ENCODE measurements at places on chromosomes 7 and 10. TPM values are rescaled to one million over a fixed set of nuclear protein-coding genes. Genes with fewer than 3 reads are reported as not detected.
A peak's percentile ranks its signal among the peaks of the same experiment; 100 is the strongest.

- DNase-seq: no peak
Measured at GRCh38 chr10:116470071-116470470, 42.4 kb downstream of the PNLIPRP3 start.

- peak; percentile 77 for DNase-seq
Measured at GRCh38 chr7:27196287-27196767, 3.6 kb downstream of the HOXA13 start.

GRCh38 chr10:63698787-63699150 lies 177.6 kb downstream of the REEP3 start:
- DNase-seq: no peak

DNA sequence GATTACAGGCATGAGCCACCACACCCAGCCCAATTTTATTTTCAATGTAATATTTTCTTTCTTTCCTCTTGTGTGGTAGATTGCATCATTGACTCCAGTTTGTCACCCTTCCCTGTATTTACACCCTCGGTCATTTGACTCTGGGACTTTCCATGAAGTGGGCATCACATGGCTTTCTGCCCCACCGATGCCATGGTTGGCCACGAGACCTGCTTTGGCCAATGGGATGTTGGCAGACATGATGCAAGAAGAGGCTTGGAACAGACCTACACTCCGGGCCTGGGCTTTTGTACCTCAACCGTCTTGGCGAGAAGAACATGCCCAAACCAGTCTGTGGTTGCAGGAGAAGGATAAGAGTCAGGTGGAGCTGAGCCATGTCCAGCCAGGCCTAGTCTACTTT lies 38.8 kb upstream of the CACUL1 start:
- no peak for DNase-seq

GRCh38 chr7:42624471-42624870 lies 287.4 kb downstream of the C7orf25 start:
- no peak for DNase-seq

The HOXA6 gene
- total RNA-seq: not detected

DNA sequence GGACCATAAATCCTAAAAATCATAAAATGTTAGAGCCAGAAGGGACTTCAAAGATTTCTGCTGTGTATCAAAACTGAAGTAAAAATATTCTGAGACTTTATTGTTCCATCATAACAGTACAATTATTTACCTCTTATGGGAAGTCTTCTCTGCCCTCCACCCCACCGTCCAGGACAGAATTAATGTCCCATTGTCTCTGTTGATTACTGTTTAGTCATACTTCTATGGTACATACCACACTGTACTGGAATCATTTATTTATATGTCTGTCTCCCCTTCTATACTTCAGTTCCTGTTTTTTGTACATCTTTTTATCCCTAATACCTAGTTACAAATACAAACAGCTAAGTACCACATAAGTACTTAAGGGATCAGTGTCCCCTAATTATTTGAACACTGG lies 91.4 kb upstream of the CAPZA2 start:
- DNase-seq: no peak

GRCh38 chr7:43461349-43462024 lies 121.4 kb upstream of the STK17A start:
- DNase-seq: no peak

The PLEKHS1 gene
- total RNA-seq: not detected

DNA sequence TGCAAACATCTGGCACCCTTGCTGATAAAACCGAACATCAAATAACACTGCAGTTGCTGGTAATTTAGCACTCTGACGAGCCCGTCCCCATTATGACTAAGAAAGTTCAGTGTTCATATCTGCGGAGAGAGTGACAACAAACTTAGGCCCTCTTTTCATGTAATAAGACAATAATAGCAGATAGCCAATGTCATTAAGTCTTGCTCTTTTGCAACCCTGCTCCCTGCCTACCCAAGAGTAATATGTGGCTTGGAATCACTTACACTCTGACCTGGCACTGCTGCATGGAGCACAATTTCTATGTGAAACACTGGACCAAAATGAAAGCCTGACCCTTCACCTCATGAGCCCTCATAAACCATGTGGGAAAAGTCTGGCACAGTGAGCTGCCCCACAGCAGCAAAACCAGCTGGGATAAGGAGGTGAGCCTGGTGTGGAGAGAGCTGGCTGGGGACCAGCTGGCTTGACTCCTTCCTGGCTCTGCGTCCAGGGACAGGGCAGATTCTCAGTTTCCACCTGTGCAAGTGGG lies 86.5 kb downstream of the HIPK2 start:
- DNase-seq: no peak

The FKBP6 gene
- total RNA-seq: not detected

The ACTL6B gene
- 163 TPM for total RNA-seq

DNA sequence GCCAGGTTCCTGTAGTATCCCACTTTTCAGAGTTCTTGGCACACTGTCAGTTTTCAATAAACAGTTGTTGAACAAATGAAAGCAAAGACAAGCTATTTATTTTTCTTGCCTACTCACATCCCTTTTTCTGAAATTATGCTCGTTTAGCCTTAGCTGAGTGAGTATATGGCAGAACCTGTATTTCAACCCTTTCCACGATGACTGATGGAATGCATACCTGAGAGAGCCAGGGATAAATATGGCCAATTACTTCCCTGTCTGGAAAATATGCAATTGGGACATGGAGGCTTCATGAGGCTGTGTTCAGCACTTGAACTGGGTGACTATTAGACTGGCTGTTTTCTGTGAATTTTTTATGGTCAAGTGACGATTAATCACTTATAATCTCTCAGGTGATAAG lies 144.5 kb upstream of the POT1 start:
- no peak for DNase-seq

DNA sequence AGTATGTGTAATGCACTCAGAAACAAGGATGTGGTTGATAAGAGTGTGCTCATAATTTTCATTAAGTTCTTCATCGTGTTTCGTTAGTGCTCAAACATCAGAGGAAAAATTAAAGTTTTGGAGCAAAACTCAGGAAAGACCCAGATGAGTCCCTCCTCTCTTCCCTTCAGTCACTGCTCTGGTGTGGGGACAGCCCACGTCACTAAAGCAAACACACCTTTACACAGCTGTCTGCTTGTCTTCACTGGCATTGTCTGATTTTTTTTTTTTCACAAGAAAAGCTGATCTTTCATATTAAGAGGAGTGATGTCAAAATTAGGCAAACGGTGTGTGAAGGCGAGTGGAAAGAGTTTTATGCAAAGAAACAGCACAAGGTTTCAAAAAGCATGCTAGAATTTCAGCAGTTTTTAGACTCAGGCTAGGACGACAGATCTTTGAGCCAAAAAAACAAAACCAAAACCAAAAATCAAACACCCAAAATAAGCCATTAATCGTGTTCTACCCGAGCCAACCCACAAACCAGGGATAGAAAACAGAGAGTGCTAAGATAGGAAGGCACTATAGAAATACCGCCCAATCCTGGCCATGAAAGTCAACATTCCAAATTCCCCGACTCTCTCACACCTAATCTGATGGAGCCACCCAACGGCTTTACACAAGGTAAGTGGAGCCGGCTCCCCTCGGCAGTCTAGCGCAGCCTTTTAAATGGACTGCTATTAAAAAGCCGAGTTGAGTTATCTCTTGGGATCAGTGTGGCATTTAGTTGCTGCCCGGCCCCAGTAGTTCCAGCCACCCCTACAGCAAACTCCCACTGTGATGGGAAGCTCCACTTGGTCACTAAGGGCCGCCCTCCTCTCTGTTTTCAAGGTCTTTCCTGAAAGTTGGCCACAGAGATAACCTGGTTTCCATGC lies 27.9 kb upstream of the GATA3 start:
- no peak for DNase-seq

DNA sequence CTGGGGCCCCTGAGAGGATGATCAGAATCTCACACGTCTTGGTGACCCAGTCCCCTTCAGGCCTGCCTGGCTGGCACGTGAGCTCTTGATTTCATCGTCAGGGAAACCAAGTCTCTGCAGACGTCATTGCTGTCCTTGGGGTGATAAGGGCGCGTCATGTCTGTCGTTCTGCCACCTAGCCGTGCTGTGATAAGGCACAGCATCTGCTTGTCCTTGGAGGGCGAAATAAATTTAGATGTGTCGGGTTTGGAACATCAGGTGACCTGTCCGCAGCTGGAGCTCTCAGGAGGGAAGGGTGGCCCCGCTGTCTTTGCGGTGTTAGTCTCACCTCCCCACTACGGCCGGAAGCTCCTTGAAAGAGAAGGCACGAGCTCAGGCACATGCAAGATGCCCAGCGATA lies 129.2 kb downstream of the GRK5 start:
- DNase-seq: no peak

The SCD gene
- total RNA-seq: 135 TPM

GRCh38 chr7:67008260-67008659 lies 11.6 kb downstream of the TYW1 start:
- no peak for DNase-seq

GRCh38 chr10:96288151-96288621 lies 16.0 kb upstream of the DNTT start:
- no peak for DNase-seq

DNA sequence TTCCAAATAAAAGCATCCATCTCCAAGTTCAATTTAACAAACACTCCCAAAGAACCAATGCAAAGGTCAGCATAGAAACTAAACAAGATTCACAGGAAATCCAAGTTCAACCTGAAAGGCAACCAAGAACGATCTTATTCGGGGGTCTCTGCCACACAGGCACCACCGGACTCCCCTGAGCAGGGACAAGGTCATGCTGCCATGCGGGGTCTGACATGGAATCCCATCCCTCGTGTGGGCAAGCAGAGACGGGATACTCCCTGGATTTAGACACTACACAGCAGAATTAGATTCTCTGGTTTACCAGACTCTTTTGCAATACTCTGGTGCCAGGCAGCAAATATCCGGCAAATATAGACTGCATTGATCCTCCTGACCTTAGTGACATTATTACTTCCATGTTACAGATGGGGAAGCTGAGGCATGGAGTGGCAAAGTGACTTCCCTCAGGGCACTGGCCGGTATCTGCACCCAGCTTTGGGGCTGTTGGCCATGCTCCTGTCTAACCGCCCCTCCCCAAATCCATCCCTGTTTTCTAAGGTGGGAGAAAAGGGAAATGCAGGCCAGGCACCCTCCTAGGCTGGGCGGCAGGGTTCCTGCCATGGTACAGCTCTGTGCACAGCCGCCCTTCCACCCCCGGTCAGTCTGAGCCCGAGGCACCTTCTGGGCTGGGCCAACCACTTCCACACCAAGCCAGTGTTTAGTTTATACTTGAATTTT lies 111.8 kb downstream of the VIPR2 start:
- no peak for DNase-seq

DNA sequence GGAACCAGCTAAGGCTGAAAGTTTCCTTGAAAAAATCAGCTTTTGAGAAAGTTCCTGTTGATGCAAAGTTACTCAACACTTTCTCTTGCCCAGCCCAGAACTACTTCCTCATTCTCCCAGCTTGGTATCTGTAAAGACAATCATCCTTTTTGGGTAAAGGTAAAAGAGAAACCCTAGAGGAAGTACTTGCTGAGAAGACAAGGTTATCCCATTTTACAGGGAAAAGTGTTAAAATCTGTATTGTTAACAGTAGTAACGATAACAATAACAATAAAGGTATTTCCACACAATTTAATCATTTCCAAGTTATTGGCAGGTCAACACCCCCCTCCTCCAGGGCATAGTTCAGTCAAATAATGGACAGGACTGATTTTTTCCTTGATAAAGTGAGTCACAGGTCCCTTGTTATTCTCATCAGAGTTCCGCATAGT lies 2.4 kb downstream of the ALOX5 start:
- no peak for DNase-seq

- DNase-seq: no peak
Measured at GRCh38 chr10:62402508-62402907, 28.3 kb downstream of the ZNF365 start.

DNA sequence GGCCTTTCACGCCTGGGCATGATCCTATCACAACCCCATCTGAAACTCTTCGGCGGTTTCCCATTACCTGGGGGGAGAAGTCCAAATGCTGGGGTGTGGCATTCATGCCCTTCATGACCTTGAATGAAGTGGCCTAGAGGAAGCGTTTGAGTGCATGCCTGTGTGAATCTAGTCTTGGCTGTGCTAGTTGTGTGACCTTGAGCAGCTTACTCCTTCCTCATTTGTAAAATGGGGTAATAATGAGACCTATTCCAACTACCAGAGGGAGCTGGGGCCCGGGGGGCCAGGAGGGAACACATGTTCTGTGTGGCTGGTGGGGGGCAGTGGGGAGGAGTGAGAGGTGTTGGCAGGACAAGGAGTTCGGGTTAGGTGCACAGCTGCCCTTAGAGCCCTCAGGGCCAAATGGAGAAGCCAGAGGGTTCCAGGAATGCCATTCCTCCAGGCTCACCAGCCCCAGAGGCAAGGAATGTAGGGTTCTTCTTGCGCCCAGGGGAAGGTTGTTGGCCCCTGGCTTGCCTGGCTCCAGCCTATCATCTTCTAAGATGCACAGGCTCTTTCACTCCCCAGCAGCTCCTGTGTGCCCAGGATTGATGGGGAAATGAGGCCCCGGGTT lies 21.3 kb upstream of the TBRG4 start:
- no peak for DNase-seq

GRCh38 chr10:63576501-63576900 lies 55.3 kb downstream of the REEP3 start:
- DNase-seq: no peak

DNA sequence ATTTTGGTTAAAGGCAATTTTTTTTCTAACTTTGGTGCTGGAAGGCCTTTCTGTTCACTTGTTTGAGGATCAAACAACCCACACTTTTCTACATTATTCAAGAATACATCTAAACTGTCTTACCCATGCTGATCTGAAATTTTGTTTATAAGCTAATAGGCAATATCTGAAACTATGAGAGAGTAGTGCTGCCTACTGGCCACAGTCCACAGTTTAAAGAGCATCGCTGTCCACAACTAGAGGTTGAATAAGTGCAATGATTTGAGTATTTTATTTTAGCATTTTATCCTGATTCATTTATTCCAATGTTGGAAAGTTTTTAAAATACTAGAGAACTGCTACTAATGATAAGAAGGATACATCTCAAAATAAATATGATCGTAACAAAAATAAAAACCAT lies 306.9 kb downstream of the ELMO1 start:
- DNase-seq: no peak

DNA sequence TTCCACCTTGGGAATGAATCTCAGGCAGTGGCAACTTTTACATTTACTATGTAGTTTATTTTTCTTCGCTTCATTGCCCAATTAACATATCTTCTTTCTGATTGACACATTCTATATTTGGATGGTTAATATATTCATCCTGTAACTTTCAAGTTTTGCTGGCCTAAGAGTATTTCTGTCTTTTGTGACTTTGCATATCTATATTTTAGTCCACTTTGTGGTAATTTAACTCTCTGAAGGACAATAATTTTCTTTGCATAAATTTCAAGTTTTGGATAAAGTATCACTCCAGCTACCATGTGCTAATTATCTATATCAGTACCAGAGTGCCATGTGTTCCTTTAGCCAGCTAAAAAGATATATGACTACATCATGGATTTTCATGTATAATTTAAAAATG lies 151.5 kb upstream of the KAT6B start:
- DNase-seq: no peak

GRCh38 chr10:106179430-106179829 lies 985.1 kb downstream of the SORCS1 start:
- no peak for DNase-seq

DNA sequence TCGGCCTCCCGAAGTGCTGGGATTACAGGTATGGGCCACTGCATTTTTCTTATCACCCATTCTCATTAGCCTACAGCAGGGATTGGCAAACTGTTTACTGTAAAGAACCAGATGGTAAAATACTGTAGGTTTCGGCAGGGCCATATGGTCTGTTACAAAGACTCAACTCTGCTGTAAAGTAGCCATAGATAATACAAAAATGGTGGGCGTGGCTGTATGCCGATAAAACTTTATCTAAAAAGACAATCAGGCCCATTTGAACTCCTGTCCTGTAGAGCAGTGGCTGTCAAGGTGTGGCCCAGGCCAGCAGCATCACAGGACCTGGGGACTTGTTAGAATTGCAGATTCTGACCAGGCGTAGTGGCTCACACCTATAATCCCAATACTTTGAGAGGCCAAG lies 134.3 kb downstream of the CUX1 start:
- DNase-seq: no peak

The AVPI1 gene
- 2.4 TPM for total RNA-seq
